ENCODE measurements at places on chromosomes 1 and 21. TPM values are rescaled to one million over a fixed set of nuclear protein-coding genes. Genes with fewer than 3 reads are reported as not detected.

TLR5 gene
- total RNA-seq, result 0.09 TPM

ANXA9 gene
- total RNA-seq, result 0.23 TPM

PALMD gene
- total RNA-seq, result not detected

OPTC gene
- total RNA-seq, result not detected

MROH9 gene
- not detected for total RNA-seq

CFAP126 gene
- total RNA-seq, result not detected

BARHL2 gene
- total RNA-seq, result not detected

RNF223 gene
- total RNA-seq, result not detected

NBPF12 gene
- 15.6 TPM for total RNA-seq
